ENCODE measurements at places on chromosomes 2 and 18. TPM values are rescaled to one million over a fixed set of nuclear protein-coding genes. Genes with fewer than 3 reads are reported as not detected.
A peak's percentile ranks its signal among the peaks of the same experiment; 100 is the strongest.

The SLC16A14 gene
- polyA plus RNA-seq, result 0.90 TPM

GRCh38 chr18:68299906-68300305 is 415.0 kb downstream of the TMX3 start:
- peak; percentile 91 for DNase-seq

- no peak for DNase-seq
Observed at GRCh38 chr2:24565537-24565936, 74.5 kb downstream of the NCOA1 start.

The LOXHD1 gene
- not detected for polyA plus RNA-seq

The SGPP2 gene
- polyA plus RNA-seq, result 0.03 TPM

- DNase-seq, result no peak
Observed at GRCh38 chr18:47280121-47280520, 28.7 kb upstream of the SKOR2 start.

DNA sequence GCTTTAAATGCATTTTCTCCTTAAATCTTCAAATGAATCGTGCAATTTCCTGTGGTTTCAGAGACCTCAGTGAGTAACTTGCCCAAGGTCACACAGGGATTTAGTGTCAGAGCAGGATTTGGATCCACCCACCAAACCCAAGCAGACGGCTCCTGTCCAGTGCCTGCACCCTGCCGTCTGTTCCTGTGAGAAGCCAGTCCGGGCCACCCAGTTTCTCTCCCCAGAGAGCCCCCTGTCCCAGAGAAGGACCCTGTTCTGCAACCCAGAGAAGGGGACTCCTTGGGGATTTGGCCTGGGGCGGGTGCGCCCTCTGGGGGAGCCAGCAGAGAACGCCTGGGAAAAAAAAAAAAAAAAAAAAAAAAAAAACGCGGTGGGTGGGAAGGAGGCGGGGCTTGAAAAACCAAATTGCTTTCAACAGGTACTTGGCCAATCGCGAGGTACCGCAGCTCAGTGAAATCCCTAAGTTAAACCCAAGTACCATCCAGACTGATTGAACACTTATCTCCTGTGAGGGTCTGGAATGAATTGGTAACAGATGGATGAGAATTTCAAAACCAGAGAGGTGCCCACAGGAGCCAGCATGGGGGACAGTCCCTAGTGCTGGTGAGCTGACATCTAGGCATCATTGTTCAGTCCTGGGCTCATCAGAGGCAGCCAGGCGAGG is 30.9 kb upstream of the REEP1 start:
- DNase-seq, result no peak

DNA sequence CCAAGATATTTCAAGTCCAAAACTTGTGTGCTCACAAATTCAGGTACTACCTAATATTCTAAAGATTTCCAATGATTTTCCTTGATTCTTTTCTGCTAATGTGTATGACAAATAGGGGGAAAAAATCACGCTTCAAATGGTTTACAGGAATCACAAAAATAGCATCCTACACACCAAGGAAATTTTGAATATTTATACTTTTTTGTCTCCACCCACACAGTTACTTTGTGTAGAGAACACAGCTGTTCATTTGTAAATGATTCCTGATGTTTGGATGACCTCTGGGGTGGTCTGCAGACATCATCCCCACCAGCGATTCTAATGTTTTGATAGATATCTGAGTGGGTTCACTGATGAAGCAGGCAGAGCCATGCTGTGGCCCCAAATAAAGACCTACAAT is 260.6 kb upstream of the NCKAP5 start:
- no peak for DNase-seq

- DNase-seq, result no peak
Observed at GRCh38 chr2:192775011-192775410, 580.3 kb upstream of the TMEFF2 start.
